ENCODE measurements at places on chromosomes 4 and X.
A peak's percentile ranks its signal among the peaks of the same experiment; 100 is the strongest.

DNA sequence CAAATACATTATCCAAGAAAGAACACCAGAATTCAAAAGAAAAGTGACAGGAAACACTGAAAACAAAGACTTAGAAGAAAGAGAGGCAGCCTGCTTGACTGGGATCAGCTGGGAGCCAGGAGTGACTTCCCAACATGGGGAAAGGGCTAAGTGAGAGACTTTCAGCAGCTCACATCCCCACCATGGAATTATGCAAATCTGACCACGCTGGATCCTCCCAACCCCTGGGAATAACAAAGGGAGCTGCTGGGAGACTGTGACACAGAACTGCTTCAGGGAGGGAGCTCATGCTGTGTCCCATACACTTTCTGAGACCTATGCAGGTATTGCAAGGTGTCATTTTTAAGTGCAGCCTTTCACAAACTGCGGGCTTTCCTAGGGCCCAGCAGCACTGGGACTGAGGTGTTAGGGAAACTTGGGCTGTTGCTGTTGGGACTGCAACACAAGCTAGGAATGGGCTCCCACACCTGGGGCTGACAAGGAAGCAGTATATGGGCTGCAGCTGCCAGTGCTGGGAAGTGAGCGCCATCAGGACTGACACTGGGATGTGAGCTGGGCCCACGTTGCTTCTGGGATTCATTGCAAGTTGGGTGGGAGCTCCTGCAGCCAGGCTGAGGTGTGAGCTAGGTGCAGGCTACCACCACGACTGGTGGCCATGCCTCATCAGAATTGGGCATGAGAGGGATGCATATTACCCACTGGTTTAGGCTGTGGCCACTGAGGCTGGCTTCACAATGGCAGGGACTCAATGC is 139.1 kb downstream of the KDR start:
- no peak for DNase-seq

- DNase-seq = no peak
These were observed 75.2 kb downstream of the ACOX3 start for GRCh38 chr4:8365353-8365752.

GRCh38 chr4:71602289-71602900 is 181.5 kb downstream of the GC start:
- DNase-seq = no peak

DNA sequence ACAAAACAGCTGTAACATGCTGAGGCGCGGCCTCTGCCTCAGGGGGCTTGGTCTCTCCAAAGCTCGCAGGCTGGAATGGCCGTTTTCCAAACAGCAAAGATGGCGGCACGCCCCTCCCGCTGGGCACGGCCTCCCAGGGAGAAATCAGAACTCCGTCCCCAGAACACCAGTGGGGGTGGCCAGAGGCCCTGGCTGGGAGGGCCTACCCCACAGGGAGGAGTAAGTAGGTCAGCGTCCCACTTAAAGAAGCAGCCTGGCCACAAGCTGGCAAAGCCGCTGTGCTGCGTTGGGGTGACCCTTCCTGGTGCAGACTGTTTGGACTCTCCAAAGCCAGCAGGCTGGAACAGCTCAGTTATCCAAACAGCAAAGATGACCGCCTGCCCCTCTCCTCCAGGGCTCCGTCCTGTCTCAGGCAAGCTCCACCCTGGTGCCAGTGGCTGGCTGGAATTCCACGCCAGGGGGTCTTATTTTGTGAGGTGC is 862.8 kb downstream of the TRIML1 start:
- no peak for DNase-seq

GRCh38 chr4:168740691-168741090 is 243.8 kb downstream of the PALLD start:
- no peak for DNase-seq

- DNase-seq = no peak
These were observed 61.3 kb downstream of the AR start for GRCh38 chrX:67604979-67605703.

DNA sequence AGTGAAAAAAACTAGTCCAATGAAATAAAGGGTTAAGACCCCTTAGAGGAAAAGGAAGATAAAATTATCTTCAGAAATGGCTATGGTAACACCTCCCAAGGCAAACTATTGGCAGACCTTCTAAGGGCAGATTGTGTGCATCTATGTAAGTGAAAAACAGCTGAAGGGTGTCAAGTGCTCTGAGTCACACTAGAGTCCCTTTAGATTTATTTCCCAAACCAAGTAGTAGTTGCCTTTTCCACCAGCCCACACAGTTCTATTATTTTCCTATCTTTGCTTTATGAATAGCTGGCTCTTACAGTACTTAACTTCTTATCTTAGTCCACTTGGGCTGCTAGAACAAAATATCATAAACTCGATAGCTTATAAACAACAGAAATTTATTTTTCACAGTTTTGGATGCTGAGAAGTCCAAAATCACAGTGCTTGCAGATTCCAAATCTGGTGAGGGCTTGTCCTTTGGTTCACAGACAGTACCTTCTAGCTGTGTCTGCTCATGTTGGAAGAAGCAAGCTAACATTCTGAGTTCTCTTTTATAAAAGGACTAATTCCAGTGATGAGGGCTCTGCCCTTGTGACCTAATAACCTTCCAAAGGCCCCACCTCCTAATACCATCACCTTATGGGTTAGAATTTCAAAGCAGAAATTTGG is 143.6 kb downstream of the GRID2 start:
- DNase-seq = no peak

GRCh38 chr4:56728512-56728911 is 47.4 kb upstream of the HOPX start:
- DNase-seq = no peak

GRCh38 chr4:150280081-150280895 is 202.0 kb downstream of the DCLK2 start:
- DNase-seq = peak; percentile 51

- DNase-seq = no peak
These were observed 65.2 kb downstream of the GLRA2 start for GRCh38 chrX:14594521-14594920.

DNA sequence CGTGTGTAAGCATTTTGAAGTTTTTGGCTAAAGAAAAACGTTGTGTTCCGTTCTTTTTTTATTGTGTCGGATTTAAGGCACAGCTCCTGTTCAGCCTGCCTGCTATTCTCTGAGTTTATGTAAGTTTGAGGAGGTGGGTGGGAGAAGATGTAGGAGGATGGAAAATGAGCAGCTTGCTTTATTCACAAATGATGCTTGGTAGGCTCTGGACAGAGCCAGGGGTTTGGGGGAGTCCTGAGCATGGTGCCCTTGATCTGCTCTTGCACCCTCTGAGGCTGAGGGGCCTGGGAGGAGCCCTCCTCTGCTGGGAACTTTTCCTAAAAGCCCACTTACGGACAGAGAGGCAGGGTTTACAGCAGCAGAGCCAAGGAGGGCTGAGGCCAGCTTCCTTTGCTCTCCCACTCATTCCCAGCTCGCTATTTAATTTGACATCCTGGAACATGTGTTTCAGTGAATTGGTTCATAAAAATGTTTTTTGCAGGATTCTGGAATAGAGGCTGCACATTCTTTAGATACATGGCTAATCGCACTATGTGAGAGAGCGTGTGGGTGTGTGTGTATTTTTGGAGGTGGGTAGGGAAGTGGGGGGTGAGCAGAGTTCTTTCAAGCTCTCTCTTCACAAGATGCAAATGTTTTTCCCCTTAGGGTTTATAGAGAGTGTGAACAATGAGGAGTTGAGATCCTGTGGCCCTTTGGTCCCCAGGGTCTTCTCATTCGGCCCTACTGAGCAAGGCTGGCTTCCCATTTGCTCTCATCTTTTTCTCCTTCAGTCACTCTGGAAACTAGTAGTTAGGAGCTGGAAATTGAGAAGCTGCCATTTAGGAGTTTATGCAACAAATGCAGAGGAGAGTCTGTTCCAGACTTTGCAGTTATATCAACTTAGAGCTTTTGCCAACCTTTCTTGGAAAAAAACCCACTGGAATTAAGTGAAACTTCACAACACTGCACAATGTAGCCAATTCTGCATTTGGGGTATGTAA is 32.1 kb downstream of the TMEM131L start:
- DNase-seq = no peak
